ENCODE measurements at places on chromosomes 12 and 14.

DNA sequence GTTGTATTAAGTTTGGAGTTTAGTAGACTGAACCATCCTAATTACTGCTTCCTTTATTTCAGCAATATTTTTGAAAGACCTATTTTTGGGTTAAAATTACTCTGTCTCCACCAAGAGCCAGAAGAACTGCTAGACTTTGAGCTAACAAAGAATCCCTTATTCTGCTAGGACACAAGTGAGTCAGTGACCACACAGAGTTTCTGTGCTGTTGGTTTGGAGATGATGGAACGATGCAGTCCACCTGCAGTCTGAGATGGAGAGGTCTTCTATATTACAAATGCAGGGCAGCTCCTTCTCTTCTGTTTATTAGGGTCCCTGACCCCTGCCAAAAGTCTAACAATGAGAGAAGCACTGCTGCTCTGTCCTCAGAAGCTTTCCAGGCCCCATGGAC lies 6.7 kb upstream of the STXBP6 start:
- no peak for DNase-seq

DNA sequence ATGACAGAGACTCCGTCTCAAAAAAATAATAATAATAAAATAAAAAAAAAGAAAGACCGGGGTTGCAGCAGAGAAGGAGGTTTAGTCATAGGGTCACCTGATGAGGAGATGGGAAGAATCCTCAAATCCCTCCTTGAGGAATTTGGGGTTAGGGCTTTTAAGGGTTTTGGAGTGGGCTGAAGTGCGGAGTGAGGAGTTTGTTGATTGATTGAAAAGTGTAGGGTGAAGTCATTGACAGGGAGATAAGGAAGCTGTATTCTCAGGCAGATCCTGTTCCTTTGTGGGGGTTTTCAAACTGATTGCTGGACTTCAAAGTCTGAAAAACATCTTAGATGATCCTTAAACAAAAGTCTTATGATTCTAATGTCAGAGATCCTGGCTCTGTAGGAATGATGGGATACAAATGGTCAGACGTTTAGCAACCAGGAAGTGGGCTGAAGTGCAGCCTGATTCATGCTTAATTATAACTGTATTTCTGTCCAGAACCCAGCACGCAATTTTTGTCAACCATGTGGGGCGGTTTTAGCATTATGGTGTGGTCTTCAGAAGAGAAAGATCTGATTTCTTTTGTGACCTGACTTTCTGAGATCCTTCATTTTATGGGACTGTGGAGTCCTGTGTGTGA lies 16.0 kb downstream of the FNTB start:
- no peak for DNase-seq

- no peak for DNase-seq
Measured at GRCh38 chr14:103534576-103535061, 5.6 kb downstream of the TRMT61A start.

DNA sequence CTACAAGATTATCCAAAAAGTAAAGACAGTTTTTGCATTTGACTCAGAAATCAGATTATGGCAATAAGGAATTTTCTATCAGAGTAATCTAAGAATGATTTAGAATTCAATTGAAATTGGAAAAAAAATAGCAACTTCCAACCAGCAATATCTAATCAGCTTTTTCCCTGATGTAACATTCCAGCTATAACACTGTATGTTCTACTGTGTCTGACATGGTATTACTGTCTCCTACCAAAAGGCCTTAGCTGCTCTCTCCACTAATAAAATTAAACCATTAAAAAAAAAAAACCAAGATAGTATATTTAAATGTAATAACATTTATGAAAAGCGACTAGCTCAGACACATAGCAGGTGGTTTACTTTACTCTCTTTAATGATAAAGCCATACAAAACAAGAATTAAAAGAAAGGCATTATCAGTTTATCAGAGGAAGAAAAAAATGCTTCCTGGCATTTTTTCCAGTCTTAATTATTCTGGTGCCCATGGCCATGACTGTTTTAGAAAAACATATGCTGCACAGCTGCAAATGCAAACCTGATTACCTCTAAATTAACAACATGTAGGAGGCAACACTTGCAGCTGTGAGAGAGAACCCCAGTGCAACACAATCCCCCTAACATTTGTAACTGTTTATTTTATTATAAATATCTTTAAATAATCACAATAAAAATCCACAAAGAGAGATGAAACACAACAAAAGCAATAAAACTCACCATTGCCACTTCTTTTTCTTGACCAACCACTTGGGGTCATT lies 28.8 kb downstream of the PHLDA1 start:
- DNase-seq = no peak
